Caudate nucleus (tissue), 63 donors: ENCODE measurements at places on chromosomes 2 and 18.
A peak's percentile ranks its signal among the peaks of the same experiment; 100 is the strongest.

GRCh38 chr2:235979753-235980435 lies 188.3 kb downstream of the GBX2 start:
- peak; percentile 14 for DNase-seq

GRCh38 chr2:167814881-167815718 lies 432.3 kb downstream of the STK39 start:
- no peak for DNase-seq

GRCh38 chr2:68216454-68217310 lies 35.6 kb downstream of the PPP3R1 start:
- DNase-seq: no peak

DNA sequence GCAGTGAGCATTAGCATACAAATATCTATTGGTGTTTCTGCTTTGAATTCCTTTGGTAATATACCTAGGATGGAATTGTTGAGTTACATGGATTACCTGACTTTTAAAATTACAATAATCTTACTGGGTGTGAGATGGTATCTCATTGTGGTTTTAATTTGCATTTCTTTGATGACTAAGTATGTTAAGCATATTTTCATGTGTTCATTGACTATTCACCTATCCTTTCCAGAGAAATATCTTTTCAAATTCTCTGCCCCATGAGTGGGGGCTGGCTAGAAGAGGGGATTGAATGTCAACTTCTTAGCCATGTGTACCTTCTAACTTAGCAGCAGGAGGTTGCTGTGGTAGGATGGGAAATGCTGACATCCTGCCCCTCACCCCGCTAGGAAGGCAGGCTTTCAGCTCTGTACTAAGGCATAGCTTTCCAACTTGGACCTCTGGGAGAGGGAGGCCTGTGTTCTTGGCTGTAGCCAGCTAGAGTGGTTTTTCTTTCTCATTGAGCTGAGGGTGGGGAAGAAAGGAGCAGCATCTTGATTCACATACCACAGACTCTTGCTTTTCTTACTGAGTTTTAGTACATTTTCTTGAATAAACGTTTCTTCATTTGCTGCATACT lies 63.3 kb upstream of the TTC27 start:
- no peak for DNase-seq

- no peak for DNase-seq
These were observed 63.8 kb downstream of the ARL6IP6 start for GRCh38 chr2:152782171-152782570.

DNA sequence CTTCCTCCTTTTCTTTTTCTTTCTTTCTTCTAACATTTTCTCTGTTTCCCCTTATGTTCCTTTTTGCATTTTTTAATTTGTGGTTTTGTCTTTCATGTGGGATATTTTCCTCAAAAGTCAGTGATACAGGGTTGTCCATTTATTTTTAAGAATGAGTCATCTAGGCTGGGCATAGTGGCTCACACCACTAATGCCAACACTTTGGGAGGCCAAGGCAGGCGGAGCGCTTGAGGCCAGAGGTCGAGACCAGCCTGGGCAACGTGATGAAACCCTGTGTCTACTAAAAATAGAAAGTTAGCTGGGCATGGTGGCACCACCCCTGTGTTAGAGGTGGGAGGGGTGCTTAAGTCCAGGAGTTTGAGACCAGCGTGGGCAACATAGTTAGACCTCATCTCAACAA lies 35.8 kb downstream of the KATNAL2 start:
- DNase-seq: no peak

DNA sequence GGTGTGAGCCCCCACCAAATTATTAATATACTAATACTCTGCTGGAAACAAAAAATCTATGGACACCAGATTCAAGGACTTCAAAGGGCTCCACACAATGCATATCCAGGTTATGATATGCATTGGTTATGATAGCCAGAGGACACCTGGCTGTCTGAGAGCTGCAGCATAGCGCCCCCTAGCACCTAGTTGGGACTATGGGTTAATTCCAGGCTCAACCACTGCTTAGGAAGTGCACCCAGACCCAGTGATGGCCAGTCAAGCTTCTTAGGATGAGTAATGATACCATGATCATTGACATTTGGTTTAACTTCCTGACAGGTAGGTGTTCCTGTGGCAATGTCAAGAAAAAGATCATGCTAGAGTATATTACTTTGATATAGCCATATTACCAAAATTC lies 3.8 kb upstream of the FRZB start:
- no peak for DNase-seq

DNA sequence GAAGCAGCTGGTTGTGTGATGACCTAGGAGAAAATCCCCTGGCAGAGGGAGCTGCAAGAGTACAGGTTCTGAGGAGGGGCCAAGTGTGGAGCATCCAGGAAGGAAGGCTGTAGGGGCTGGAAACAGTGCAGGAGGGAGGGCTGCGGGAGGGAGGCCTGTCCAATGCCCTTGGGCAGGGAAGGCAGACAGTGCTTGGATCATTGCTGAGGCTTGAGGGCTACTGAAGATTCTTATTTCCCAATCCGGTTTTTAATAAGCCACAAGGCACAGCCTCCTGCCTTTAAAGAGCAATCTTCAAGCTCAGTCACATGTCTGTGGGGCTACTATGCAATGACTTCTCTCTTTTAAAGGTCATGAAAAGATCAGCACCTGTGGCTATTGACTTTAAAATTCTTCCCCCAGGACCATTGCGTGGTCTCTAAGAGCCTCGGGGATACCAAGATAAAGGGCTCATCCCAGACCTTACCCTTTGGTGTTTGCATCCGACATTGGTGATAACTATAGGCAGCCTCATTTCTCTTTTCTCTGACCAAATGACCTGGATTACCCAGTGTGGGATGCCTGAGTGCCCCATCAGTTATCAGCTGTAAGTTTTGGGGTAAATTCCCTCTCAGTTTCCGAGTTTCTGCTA lies 149.6 kb downstream of the DOCK10 start:
- DNase-seq: no peak

DNA sequence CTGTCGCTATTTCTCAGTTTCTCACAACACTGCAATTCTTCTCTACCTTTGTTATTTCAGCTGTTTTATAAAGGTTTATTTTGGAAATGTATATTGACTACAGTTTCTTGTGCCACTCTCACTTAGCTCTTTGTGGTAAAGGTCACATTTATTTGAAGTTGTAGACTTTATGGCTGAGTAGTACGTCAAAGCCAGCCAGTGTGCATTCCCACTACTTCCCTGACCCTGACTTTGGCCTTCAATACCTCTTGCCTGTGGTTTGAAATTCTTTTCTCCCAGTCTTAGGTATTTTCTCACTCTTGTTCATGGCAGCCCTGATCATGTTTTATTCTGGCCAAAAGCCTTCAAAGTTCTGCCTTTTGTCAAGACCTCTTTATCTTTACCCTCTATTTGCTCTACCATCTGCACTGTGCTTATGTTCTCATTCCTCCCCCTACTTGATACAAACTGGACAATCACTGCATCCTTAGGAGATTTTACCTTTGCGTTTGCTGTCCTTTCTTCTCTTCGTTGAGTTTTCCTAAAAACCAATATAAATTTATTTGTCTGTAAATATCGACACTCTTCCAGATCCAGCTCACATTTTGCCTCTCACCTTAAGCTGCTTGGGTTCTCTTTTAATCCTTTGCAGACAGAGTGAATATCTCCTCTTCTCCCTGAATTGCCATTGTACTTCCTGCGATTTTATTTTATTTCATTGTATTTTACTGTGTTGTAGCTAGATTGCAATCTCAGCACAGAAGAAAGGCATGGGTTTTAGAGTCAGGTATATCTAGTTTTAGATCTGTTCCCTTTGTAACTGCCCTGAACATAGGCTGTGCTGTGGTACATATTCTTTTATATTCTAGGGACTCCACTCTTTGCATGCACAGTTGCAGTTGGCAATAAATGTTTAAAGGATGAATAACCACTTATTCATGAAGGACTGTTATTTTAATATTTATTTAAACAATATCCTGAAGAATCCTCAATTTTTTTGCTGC lies 31.2 kb downstream of the GULP1 start:
- no peak for DNase-seq

- DNase-seq: no peak
These were observed 178.1 kb upstream of the PIEZO2 start for GRCh38 chr18:11327391-11328009.

DNA sequence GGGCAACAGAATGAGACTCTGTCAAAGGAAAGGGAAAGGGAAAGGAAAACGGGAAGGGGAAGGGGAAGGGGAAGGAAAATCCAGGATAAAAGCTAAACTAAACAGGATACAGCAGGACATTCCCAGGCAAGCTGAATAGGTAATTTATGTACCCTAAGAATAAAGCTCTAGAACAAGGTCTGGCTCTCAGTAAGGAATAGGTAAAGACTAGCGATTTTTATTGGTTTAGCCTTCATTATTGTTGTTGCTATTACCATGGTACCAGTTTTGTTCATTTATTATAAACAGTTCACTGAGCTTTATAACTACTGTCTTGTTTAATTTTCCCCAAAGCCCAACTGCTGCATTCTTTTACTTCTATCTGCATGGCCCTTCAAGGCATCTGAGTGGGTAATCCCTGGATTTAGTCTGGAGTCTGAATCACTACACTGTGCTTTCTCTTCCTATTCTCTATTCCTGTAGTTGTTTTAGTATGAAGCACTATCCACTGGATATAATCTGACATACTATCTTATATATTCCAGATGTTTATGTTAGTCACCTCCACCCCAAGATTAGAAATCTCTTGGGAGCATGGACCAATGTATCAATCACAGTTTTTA lies 127.1 kb upstream of the TANK start:
- DNase-seq: no peak

GRCh38 chr18:62839874-62840713 lies 124.8 kb downstream of the PHLPP1 start:
- no peak for DNase-seq

- no peak for DNase-seq
These were observed 131.0 kb downstream of the CCDC85A start for GRCh38 chr2:56314796-56315195.

- DNase-seq: no peak
These were observed 136.4 kb downstream of the SCG2 start for GRCh38 chr2:223465793-223466192.

DNA sequence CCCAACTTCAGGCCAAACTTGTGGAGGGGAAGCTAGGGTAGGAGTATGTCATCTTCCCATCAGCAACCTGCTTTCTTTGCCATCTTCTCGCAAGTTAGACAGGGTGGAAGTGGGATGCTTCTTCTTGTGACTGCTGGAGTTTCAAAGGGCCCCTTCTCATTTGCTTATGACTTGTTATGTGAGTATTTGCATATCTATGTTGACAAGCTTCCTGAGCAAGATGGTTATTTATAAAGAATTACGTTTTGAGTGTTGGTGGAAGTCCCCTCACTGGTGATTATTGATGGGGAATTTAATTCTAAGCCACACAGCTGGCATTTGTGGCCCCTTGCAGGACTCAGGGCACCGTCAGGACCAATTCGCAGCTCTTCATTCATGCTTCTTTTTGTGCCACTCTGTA lies 791.0 kb downstream of the LRRTM4 start:
- no peak for DNase-seq

DNA sequence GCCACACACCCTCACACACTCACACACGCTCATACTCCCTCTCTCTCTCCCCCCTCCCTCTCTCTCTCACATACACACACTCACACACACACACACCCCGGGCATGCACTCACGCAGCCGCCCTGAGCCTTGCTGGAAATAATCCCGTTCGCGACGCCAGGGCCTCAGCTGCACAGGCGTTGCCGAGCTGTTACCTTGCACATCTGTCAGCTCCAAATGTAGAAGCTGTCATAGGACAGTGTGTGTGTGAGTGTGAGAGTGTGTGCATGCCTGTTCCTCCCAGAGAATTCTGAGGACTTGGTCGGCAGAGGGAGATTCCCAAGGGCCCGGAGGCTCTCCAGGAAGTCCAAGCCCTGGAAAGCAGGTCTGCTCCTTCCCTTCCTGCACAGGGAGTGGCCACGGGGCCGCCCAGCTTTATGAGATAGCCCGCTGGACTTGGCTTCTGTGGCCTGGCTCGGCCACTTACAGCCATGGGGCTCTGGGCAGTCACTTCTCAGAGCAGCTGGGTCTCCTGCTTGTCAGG lies 8.6 kb downstream of the SPR start:
- no peak for DNase-seq

DNA sequence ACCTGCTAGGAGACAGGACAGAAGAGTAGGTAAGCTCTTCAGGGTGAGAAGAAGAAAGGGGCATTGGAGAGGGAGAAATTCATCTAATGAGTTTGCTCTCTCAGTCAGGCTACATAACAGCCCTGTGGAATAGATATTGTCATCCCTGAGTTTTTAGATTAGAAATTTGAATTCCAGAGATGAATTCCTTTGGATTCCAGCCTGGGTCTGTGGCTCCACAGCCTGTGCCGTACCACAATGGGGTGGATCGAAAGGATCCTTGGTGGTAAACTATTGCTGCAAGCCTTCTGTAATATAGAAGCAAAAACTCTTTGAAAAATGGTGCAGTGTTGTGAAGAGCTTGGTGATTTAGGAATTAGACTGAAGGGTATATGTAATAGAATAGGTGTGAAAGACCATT lies 21.0 kb downstream of the MYO1B start:
- no peak for DNase-seq

GRCh38 chr2:119544939-119545475 lies 758 bp downstream of the CFAP221 start:
- no peak for DNase-seq

- DNase-seq: no peak
These were observed 122.3 kb downstream of the HNMT start for GRCh38 chr2:138086576-138086975.

- no peak for DNase-seq
These were observed 1.8 kb downstream of the PKP4 start for GRCh38 chr2:158458617-158458920.

GRCh38 chr2:152037743-152038435 lies 61.0 kb downstream of the CACNB4 start:
- DNase-seq: no peak

DNA sequence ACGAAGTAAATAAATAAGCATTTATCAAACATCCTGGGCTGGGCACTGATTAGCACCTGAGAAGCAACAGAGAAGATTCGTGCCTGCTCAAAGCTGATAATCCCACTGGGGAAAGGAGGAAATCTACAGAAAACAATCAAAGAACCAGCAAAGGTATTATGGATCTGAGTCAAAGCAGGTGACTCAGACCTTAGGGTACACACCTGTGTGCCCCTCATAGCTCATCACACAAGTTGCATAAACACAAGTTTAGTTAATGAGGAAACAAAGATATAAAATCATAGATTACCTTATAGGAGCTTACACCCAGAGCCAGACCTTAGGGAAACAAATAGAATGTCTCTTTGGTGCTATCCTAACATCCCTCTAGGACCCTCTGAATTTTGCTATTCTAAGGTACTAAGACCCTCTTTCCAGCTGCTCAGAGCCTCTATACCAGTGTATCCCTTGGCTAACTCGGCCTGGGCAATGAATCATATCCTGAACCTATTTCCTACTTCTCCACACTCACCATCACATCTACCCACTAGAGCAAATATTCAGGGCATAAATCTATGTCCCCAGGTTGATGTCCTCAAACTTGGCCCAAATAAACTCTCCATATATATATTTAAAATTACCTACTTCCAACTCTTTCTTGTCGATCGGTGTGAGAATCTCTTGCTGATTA lies 19.3 kb upstream of the CTIF start:
- DNase-seq: no peak

- no peak for DNase-seq
These were observed 2.1 kb upstream of the KHK start for GRCh38 chr2:27084297-27085061.

- DNase-seq: no peak
These were observed 31.3 kb upstream of the LINC00305 start for GRCh38 chr18:64180171-64180570.
